Fibroblast of mammary gland (primary cell): ENCODE measurements at places on chromosomes 3 and 15.

- DNase-seq, result no peak
Observed at GRCh38 chr3:15063656-15064286, 1.3 kb downstream of the MRPS25 start.

DNA sequence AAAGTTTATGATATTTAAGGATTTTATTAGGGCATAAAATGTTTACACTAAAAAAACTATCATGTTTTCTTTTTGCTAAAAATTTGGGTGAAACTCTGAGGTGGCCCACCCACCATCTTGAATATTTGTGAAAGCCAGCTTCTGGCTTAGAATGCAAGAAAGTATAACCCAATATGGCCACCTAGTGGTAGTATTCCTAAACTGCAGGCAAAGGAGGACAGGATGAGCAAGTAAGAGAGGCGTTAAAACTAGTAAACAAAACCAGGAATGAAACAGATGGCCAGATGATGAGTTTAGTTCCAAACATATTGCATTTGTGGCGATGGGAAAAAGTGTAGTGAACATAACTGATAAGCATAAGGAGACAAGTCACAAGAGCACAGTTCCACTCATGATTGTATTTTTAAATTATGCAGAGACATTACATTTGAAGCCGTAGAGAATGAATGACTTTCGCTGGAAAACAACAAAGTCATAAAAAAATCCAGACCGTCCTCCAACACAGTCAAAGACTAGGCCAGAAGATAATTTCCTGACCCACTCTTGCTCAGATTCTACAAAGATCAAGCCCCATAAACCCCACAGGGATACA is 103.3 kb upstream of the PRTG start:
- DNase-seq, result peak; percentile 89

DNA sequence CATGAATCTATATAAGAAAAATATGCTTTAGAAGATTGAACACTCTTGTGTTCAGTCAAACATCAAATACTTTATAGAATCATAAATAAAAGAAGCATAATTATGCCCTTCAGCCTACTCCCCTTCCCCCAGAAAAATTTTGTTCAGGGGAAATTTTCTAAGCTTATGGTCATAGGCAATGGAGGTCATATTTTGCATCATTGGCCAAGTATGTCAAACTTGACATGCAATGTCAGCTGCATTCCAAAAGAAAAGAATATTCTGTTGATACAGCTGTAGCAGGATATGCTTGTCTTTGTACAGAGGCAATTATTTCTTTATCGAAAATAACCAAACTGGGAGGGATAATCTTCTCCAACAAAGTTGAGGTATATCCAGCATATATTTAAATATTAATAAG is 328.2 kb downstream of the ZIC1 start:
- no peak for DNase-seq

GRCh38 chr15:58604455-58604923 is 145.0 kb downstream of the ADAM10 start:
- DNase-seq, result no peak

DNA sequence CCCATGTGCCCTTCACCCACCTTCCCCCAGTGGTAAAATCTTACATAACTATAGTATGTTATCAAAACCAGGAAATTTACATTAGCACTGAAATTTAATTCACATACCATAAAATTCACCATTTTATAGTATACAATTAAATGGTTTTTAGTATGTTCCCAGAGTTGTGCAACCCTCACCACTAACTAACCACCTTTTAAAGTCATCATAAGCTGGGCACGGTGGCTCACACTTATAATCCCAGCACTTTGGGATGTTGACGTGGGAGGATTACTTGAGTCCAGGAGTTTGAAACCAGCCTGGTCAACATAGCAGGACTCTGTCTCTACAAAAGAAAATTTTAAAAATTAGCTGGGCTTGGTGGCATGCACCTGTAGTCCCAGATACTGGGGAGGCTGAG is 13.7 kb downstream of the FRMD5 start:
- DNase-seq, result no peak

GRCh38 chr3:111366515-111366914 is 175.5 kb upstream of the CD96 start:
- DNase-seq, result no peak

DNA sequence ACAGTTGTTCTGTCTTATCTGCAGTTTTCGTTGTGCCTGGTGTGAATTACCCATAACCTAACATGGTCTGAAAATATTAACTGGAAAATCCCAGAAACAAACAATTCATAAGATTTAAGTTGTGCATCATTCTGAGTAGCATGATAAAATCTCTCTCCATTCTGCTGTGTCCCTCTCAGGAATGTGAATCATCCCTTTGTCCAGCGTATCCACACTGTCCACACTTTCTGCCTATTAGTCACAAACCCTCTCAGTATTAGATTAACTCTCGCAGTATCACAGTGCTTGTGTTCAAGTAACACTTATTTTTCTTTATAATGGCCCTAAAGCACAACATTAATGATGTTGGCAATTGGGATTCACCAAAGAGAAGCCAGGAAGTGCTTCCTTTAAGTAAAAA is 203.2 kb downstream of the CGGBP1 start:
- peak; percentile 73 for DNase-seq

DNA sequence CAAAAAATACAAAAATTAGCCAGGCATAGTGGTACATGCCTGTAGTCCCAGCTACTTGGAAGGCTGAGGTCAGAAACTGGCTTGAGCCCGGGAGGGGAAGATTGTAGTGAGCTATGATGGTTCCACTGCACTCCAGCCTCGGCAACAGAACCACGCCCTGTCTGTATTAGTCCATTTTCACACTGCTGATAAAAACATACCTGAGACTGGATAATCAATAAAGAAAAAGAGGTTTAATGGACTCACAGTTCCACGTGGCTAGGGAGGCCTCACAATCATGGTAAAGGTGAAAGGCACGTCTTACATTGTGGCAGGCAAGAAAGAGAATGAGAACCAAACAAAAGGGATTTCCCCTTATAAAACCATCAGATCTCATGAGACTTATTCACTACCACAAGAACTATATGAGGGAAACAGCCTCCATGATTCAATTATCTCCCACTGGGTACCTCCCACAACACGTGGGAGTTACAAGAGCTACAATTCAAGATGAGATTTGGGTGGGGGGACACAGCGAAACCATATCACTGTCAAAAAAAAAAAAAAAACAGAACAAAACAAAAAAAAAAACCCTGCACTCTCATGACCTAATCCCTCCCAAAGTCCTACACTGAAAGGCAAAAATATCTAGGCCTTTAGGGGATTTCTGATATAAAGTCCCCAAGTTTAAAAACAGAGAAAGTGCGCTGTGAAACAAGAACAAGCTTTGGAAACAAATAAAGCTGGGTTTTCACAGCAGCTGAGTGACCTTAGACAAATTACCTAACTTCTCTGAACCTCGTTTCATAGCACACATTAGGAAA is 224.7 kb downstream of the IGSF11 start:
- DNase-seq, result no peak

DNA sequence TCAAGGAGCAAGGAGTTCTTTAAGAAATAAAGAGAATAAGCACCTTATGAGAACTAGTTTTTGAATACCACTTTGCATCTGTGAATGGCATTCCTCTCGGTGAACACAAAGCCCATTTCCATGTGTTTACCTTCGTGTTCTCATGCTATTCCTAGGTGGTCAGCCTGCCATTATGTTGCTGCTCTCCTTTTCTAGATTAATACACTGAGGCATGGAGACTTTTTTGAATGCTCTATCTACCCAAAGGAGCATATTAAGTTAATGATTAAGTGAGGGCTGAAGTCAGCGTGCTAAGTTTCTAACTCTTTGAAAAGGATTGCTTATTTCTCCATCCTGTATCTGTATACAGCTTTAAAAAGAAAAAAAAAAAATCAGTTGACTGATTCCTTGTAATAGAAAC is 394.5 kb downstream of the MECOM start:
- DNase-seq, result no peak

DNA sequence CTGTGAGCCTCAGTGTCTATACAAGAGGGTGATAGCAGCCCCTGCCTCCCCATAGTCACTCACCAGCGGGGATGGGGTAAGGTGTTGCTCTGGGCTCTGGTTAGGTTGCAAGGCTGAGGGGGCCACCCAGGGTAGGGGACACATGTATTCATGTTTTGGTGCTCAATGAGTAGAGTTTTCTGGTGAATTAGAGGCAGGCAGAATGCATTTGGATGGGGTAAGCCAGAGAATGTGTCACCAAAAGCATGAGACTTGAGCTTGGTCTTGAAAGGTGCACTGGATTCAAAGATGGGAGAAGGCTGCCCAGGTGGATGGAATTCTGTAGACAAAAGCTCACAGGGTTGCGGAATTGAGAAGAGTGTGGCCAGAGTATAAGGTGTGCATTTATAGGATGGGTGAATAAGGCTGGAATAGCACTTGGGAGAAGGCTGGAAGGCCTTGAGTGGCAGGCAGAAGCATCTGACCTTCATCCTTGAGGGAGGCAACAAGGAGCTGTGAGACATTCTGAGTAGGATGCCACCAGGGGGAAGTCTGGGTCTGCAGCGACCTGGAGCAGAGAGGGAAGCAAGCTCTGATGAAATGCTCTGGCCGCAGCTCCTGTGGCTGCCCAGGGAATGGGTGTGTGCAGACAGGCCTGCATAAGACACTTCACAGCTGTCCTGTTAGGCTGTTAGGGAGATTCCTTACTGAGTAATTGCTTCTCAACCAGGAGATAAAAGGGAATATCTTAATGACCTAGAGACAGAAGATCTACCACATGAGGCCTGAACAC is 149.6 kb downstream of the CHDH start:
- no peak for DNase-seq

DNA sequence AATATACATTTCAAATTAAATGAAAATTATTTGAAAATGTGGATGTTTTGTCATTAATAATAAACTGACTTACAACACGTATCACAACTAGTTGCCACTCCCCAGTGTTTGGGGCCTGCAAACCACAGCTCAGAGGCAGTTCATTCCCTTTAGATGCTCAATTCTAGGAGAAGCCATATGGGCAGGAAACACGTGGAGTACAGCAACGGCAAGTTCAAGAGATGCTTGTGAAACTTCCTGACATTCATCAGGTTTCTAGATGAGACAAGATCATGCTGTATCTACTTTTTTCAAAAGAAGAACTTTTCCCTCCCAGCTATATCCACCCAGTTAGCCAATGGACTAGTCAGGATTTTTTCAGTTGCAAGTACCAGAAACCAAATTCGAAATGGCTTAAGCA is 17.6 kb upstream of the PLA2G4D start:
- peak; percentile 16 for DNase-seq

- no peak for DNase-seq
Observed at GRCh38 chr3:12908859-12909258, 67.5 kb upstream of the RPL32 start.

DNA sequence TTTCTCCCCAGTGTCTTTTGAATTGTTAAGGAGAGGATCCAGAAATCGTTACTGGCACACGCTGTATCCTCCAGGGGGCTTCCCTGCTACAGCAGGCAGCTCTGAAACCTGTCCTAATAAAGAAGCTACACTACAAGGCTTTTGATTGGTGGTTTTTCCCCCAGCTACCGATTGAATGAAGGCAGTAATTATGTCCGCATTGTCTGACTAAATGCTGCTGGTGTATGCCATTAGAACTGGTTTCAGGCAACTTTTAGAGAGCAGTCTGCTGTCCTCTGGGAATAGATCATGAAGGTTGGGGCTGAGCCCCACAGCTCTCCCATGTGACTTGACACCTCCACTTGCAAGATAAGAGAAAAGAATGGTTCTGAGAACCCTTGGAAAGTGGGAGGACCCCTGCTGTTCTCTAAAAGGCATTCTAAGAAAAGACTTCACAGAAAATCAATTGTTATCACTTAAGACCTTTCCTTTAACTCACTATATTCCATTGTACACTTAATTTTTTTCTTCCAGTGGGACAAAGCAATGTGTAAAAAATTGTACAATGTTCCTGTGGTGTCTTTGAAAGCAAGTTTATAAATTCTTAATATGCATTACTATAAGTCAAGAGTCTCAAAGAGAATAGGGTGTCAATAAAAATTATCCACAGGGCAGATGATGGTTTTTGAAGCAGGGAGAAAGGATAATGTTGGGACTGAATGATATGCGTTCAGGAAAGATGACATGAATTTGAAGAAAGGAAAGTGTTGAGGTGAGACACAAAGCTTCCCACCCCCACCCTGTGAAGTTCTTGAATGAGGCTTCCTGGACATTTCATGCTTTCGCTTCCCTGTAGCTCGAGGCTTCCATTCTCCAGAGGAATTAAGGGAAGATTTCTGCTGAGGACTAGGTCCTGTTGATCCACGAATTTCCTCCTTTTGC is 53.0 kb upstream of the DAZL start:
- peak; percentile 13 for DNase-seq

DNA sequence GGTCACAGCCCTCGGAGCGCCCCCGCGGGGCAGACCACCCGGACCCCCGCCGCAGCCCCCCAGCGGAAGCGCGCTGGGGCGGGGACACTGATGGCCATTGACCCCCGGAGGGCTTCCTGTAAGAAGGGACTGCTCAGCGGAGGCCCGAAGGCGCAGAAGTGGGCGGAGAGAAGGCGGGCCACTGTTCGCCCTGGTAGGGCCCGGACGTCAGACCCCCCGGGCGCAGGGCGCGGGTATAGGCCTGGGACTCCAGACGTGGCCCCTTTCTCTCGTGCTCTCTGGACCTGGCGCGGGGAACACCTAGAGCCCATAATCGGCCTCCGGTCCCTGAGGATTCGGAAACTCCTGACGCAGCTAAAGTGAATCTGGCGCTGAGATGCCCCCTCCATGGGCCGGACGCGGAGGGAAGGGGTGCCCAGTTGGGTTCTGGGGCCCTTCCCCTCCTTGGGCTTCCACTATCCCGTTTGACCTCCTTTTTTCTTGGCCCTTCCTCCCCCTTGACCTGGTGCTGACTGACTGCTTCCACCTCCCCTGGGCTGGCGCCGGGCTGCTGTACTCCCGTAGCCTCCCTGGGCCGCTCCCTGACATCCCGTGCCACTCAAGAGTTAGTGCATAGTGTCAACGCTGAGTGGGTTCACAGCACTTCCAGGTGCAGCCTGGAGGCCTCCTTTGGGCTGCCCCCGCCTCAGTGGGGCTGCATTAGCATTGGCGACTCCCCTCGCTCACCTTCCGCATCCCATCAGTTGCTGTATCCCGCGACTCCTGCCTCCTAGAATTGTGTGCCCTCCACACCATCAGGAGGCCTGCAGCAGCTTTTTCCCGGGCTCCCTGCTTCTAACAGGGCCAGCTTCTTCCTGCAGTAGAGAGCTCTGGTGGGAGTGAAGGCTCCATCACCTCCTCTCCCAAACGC is 694 bp downstream of the ABTB1 start:
- DNase-seq, result peak; percentile 65

DNA sequence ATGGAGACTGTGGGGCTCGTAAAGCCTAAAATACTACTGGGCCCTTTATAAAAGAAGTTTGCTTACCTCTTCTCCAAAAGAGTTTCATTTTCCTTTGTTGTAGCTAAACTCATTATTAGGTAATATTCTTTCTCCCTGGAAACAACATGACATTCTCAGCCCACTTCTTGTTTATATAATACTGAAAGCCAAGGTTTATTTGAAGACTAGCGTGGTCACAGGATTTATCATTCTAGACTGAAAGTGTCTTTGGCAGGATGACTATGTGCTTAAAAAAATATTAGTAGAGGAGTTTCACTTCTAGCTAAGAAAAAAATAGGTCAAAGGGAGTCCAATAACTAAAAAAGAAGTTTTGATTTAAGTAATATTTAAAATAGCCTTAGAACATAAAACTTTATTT is 1085.2 kb upstream of the CADM2 start:
- no peak for DNase-seq

GRCh38 chr15:66617137-66618090 is 51.6 kb upstream of the LCTL start:
- DNase-seq, result peak; percentile 59
